Activated CD4-positive, CD25-positive, alpha-beta regulatory T cell treated with anti-CD3 and anti-CD28 coated beads, Interleukin-2, amount 50 U/mL, for 72 hours (primary cell): ENCODE measurements at places on chromosomes 5 and 9.

GRCh38 chr9:9563817-9564216 lies 1049.0 kb downstream of the PTPRD start:
- DNase-seq = no peak

DNA sequence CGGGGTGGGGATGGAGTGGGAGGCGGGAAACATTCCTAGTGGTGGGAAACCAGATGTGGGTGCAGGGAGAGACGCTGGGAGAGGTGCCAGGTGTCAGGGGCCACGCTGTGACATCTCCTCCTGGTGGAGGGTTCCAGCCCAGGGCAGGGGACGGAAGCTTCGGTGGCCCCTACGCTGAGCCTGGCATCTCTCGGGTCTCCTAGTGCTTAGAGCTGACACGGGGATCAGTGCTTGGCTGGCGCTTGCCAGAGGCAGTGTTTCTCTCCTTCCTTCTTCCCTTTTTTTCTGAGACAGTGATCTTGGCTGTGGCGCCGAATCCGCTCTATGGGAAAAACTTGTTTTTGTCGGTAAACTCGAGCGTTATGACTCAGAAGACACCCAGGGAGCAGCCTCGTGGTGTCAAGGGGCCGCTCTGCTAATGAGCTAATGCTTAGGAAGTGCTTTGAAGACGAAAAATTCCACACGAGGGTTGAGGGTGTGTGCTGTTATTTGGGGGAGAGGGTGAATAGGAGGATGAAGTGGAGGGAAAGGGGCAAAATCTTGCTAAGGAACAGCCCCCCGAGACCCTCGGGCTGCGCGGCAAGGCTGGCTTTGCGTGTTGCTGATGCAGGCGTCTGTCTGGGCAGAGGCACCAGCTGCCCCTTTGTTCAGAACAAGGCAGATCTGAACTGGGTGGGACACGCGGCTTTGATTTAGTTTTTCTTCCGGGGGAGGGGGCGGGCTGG lies 20.4 kb upstream of the IER5L start:
- DNase-seq = no peak

DNA sequence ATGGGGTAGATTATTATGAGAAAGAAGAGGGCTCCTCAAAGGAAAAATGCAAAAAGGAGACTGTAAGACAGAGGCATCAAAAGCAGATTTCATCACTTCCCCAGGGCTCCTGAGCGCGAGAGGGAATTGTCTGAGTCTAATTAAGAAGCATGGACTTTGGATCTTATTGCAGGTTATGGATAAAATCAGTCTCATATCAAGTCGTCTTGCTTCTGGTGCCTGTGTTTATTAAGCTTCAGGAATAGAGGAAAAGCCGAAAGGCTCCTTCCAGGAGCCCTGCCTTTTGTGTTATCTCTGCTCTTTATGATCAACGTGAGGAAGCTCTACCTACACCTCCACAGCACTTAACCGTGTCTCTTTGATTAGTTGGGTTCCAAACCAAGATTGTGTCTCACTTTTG lies 25.0 kb upstream of the SEMA5A start:
- DNase-seq = no peak

GRCh38 chr5:129112295-129112694 lies 17.7 kb downstream of the ISOC1 start:
- DNase-seq = no peak

DNA sequence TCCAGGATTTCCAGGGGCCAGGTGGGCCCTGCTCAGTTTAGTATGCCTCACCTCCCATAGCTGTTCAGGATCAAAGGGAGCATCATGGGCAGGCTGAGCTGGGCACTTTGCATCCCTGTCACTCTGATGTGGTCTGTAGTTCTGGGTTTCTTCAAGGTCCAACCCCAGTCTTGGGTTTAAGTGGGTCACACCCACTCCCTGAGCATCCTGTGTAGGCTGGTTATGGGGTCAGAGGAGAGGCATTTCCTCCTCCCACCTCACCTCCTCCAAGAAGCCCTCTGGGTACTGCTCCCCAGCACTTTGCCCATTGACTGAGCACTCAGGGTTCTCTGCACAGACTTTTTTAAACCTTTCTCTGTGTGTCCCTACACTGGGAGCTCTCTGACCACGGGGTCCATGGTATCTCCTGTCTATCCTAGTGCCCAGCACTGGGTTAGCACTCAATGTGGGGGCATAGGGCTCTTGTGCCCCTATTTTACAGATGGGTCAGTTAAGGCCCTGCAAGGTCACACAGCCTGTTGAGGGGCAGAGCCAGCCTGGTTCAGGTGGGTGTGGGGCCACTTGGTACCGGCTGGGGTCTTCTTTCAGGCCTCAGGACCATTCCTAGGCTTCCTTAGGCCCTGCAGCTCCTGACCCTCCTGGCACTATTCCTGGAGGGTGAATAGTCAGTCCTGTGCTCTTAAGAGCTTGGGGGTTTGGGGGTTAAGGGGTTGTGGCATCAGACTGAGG lies 19.0 kb downstream of the CXXC5 start:
- no peak for DNase-seq

GRCh38 chr5:8493176-8493575 lies 624.2 kb downstream of the MTRR start:
- DNase-seq = no peak

DNA sequence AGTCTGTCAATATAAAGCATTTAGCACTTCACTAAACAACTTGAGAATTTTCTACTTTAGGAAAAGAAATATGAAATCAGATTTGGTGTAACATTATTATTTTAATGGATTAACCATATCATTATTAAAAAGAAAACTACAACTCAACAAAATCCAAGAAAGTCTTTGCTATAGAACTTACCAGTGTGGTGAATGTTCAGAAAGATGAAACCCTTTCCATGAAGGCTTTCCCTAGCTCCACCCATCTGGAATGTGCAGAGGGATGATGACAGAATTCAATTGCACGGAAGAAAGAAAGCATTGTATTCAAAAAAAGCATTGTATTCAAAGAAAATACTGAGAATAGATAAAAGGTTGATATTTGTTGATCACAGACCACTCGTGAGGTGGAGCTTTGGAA lies 328.6 kb upstream of the NUDT12 start:
- no peak for DNase-seq

GRCh38 chr5:170468633-170469285 lies 35.1 kb upstream of the KCNIP1 start:
- DNase-seq = no peak

DNA sequence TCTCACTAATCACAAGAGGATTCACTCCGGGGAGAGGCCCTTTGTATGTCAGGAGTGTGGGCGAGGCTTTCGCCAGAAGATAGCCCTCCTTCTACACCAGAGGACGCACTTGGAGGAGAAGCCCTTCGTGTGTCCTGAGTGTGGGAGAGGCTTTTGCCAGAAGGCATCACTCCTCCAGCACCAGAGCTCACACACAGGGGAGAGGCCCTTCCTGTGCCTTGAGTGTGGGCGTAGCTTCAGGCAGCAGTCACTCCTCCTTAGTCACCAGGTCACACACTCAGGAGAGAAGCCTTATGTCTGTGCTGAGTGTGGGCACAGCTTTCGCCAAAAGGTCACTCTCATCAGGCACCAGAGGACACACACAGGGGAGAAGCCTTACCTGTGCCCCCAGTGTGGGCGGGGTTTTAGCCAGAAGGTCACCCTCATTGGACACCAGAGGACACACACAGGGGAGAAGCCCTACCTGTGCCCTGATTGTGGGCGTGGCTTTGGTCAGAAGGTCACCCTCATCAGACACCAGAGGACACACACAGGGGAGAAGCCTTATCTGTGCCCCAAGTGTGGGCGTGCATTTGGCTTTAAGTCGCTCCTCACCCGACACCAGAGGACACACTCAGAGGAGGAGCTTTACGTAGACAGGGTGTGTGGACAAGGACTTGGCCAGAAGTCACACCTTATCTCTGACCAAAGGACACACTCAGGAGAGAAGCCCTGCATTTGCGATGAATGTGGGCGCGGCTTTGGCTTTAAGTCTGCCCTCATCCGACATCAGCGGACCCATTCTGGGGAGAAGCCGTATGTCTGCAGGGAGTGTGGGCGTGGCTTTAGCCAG lies 27.8 kb downstream of the NUTM2F start:
- DNase-seq = no peak

DNA sequence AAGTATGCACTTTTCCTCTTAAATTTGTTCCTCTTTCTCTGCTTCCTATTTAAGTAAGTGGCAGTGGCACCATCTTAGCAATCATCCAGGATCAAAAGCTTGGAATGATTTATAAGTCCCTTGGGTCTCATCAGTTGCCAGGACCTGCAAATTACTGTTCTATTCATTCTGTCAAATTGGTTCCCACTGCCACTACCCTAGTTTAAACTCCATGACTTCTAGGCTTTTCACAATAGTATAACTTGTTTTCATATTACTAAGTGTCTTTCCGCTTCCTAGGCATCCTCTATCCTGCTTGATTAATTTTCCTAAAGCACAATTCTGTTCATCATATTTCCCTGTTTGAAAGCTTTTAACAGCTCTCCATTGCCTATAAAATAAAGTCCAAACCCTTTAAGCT lies 363.9 kb upstream of the MEF2C start:
- DNase-seq = no peak

DNA sequence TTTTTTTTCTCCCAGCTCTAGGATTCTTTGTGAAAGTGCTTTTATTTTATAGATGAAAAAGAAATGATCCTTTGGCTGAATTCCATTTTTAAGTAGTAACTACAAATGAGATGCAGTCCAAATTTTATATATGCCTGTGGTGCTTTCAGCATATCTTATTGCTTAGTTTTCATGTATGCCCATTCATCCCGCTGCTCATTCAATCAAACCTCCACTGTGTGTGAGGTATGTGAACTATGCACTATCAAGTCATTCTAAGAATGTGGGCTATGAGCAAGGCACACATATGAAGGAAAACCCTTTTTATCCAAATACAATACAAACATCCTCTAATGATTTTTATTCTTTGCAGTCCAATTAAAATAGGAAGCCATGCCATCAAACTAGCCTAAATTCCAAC lies 1069.1 kb upstream of the DMAC1 start:
- no peak for DNase-seq

DNA sequence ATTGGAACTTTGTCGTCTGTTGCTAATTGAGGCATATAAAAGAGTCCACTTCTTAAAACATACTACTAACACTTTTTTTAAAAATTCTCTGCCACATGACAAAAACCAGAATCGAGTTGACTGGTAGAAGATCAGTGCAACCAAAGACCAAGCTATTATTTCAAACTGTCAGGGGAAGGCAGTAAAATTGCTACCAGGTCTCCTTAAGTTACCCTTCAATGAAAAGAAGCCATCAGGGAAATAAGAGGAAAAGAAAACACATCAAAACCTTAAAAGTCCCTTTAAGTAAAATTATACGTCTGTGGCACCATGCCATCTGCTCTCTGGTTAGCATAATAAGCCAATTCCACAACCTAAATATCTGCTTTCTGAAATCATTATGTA lies 9.6 kb downstream of the ZNF608 start:
- DNase-seq = no peak

- no peak for DNase-seq
Observed at GRCh38 chr5:99019254-99019653, 90.4 kb upstream of the CHD1 start.

DNA sequence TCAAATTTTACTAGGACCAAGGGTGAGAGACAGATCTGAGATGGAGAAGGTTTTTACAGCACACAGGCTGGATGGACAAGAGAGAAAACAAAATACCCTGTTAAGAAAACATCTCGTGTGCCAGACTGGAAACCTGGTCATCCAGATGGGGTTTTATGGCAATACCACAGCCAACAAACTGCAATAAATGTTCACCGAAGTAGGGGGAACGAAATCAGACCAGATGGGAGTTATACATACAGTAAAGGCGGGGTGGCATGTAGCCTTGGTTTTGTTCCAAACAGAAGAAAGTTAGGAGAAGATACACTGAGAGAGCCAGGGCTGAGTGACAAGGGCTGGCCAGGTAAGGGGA lies 63.3 kb downstream of the DCP2 start:
- no peak for DNase-seq
